Karpas-422 (cell line): ENCODE measurements at places on chromosomes 3 and 15. TPM values are rescaled to one million over a fixed set of nuclear protein-coding genes. Genes with fewer than 3 reads are reported as not detected.

DNA sequence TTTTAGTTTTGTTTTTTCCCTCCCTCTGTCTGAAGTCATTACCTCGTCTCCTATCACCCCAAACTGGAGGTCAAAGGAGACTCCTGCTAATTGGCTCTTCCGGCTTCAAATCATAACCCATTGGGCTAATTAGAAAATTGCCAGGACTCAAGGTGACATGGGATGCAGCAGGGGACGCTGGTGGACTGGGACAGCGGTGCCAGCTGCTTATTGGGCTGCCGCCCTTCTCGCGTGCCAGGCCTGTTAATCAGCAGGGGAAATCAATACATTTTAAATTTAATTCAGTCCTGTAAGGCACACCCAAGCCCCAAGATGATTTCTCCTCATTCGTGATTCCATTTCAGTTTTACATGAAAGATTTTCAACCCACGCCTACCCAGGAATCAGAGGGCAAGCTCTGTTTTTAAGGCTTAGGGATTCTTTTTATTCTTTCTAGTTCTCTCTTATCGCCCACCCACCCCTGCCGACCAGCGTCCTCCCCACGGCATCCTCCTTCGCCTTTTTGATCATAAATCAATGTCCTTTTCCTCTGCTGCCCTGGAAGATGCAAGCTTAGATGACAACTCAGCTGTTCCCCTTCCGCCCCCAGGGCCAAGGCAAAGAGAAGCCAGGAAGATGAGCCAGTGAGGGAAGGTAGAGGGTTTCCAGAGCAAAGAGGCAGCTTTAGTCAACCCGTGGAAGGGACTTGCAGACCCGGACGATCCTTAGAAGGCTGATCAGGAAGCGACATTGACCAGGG, 329.6 kb downstream of the UACA start:
- no peaks in the 10 kb centered on the region for H3K36me3 ChIP-seq
- no peak overlapping the region for H3K27ac ChIP-seq
- peaks cover 25% of the 10 kb centered on the region for H3K4me1 ChIP-seq
- H3K4me3 ChIP-seq = no peak overlapping the region
- no peaks in the 10 kb centered on the region for H3K27me3 ChIP-seq

GRCh38 chr3:100151024-100151707, 36.9 kb upstream of the FILIP1L start:
- no peak overlapping the region for H3K27ac ChIP-seq
- no peaks in the 10 kb centered on the region for H3K4me1 ChIP-seq
- DNase-seq = no peak

- no peak overlapping the region for H3K4me3 ChIP-seq
- no peaks in the 10 kb centered on the region for H3K36me3 ChIP-seq
- H3K4me1 ChIP-seq = no peaks in the 10 kb centered on the region
- DNase-seq = peak; percentile 58
- no peaks in the 10 kb centered on the region for H3K27me3 ChIP-seq
- no peak overlapping the region for H3K27ac ChIP-seq
These were observed 150.3 kb upstream of the ARHGEF26 start for GRCh38 chr3:153970741-153971347.

GRCh38 chr3:12759693-12760565, 870 bp upstream of the TMEM40 start:
- H3K27me3 ChIP-seq = no peaks in the 10 kb centered on the region
- H3K4me1 ChIP-seq = peaks cover 56% of the 10 kb centered on the region
- no peaks in the 10 kb centered on the region for H3K36me3 ChIP-seq
- peak; percentile 44 for DNase-seq
- H3K27ac ChIP-seq = no peak overlapping the region
- H3K4me3 ChIP-seq = no peak overlapping the region

The LRRC31 gene
- total RNA-seq = not detected in 2 replicates
